Vagina (tissue), 2 donors: ENCODE measurements at places on chromosomes 5 and 9. TPM values are rescaled to one million over a fixed set of nuclear protein-coding genes. Genes with fewer than 3 reads are reported as not detected.

Gene CTXN3
- total RNA-seq = not detected

Gene PCDHB3
- 2.0 TPM for total RNA-seq

Gene LHX6
- total RNA-seq = 8.1 TPM

Gene PCDHGA12
- 10.6 TPM for total RNA-seq

Gene RNF180
- 14.0 TPM for total RNA-seq

Gene FIBCD1
- not detected for total RNA-seq

Gene C9orf43
- total RNA-seq = not detected

Gene OTP
- not detected for total RNA-seq

Gene NOP16
- 48.6 TPM for total RNA-seq

Gene TAF11L5
- not detected for total RNA-seq

Gene TRPM3
- 0.25 TPM for total RNA-seq

Gene MZB1
- not detected for total RNA-seq

Gene NSG2
- total RNA-seq = 7.1 TPM

Gene LCP2
- total RNA-seq = 25.5 TPM

Gene PDGFRB
- 173 TPM for total RNA-seq

Gene PTPN3
- 15.5 TPM for total RNA-seq

Gene AFAP1L1
- 14.7 TPM for total RNA-seq

DNA sequence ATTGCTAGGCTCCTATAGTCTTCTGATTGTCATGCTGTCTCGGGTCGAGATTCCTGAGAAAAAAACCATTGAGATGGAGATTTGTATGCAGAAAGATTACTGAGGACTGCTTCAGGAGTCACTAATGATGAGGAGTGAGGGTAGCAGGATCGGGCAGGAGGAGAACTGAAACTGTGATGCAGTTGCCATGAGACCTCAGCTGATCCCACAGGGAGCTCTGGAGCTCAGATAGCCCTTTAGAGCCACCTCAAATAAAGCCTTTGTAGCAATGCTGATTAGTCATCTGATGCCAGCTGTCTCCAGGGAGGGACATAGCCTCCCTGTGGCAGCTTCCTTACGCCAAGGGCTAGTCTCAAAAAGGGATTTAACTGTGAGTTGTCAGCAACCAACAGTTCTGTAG, 256.9 kb downstream of the DMAC1 start:
- H3K4me3 ChIP-seq = no peak overlapping the region
- no peak overlapping the region for H3K27ac ChIP-seq
- no peaks in the 10 kb centered on the region for H3K36me3 ChIP-seq
- no peaks in the 10 kb centered on the region for H3K27me3 ChIP-seq
- H3K4me1 ChIP-seq = no peaks in the 10 kb centered on the region
- DNase-seq = no peak

DNA sequence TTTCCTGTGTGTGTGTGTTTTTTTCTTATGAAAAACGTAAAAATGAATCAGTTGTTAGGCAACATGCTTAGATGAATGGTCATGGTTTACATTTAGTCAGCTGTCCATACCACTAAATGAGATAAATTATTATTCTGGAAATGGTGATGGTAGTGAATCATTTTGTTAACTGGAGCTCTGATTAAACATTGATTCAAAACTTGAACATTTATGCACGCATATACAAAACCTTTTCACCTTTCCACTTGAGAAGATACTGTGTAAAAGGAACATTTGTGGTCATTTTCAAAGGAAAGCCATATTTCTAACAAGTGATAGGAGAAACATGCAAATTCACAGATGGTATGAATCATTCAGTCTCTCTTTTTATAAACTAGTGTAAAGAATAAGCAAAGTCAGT, 162.0 kb downstream of the SLC25A46 start:
- no peaks in the 10 kb centered on the region for H3K27me3 ChIP-seq
- H3K27ac ChIP-seq = no peak overlapping the region
- DNase-seq = no peak
- H3K36me3 ChIP-seq = no peaks in the 10 kb centered on the region

GRCh38 chr9:124273427-124274160, 15.8 kb downstream of the NEK6 start:
- no peaks in the 10 kb centered on the region for H3K27me3 ChIP-seq
- peaks cover 73% of the 10 kb centered on the region for H3K4me1 ChIP-seq
- H3K4me3 ChIP-seq = no peak overlapping the region
- peak overlapping the region; percentile 65 for H3K27ac ChIP-seq

- H3K27ac ChIP-seq = no peak overlapping the region
- no peak for DNase-seq
- H3K36me3 ChIP-seq = no peaks in the 10 kb centered on the region
- no peak overlapping the region for H3K4me3 ChIP-seq
- no peaks in the 10 kb centered on the region for H3K4me1 ChIP-seq
Observed at GRCh38 chr5:13201022-13201421, 743.5 kb downstream of the DNAH5 start.

GRCh38 chr5:53890490-53890889, 330.1 kb downstream of the NDUFS4 start:
- no peaks in the 10 kb centered on the region for H3K27me3 ChIP-seq
- DNase-seq = no peak
- no peaks in the 10 kb centered on the region for H3K4me1 ChIP-seq

GRCh38 chr5:30131-30530, 61.8 kb upstream of the PLEKHG4B start:
- no peak overlapping the region for H3K27ac ChIP-seq
- no peak for DNase-seq
- H3K27me3 ChIP-seq = no peaks in the 10 kb centered on the region
- no peaks in the 10 kb centered on the region for H3K36me3 ChIP-seq

DNA sequence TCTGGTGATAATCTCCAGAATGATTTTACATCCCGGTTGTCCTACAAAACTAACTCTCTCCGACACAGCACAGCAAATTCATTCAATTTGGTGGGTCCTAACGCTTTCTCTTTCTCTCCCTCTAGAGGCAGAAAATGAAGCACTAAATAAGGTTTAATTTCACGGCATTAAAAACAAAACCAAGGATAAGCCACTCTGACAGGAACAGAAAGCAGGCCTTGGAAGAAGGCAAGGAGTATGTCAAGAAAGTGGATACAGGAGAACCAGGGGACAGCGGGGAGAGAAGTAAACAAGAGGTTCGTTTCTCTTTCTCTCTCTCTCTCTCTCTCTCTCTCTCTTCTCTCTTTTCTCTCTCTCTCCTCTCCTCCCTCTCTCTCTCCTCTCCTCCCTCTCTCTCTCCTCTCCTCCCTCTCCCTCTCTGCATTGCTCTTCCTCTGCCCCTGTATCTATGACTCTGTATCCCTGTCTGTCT, 49.8 kb downstream of the EBF1 start:
- DNase-seq = no peak
- no peak overlapping the region for H3K4me3 ChIP-seq
- H3K36me3 ChIP-seq = no peaks in the 10 kb centered on the region
- H3K27me3 ChIP-seq = no peaks in the 10 kb centered on the region
- H3K27ac ChIP-seq = peak overlapping the region; percentile 75
- peaks cover 19% of the 10 kb centered on the region for H3K4me1 ChIP-seq

DNA sequence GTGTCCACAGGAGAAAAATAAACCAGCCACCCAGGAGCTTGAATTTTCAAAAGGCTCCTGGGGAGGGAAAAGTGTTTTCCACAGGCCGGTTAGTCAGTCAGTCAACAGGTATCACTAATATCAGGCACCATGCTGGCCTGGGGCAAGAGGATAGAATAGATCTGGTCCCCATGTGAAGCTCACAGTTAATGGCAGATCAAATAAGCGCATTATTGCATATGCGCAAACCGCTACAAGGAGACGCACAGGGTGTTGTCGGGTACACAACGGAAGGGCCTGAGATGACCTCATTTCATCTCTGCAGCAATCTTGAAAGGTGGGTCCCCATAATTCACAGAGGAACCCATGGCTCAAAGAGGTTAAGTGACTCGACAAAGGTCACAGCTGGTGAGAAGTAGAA, 260.7 kb downstream of the CRB2 start:
- no peaks in the 10 kb centered on the region for H3K36me3 ChIP-seq
- no peak overlapping the region for H3K4me3 ChIP-seq
- no peaks in the 10 kb centered on the region for H3K4me1 ChIP-seq
- H3K27me3 ChIP-seq = no peaks in the 10 kb centered on the region

- H3K36me3 ChIP-seq = no peaks in the 10 kb centered on the region
- no peak for DNase-seq
- H3K27ac ChIP-seq = no peak overlapping the region
- no peaks in the 10 kb centered on the region for H3K27me3 ChIP-seq
Observed at GRCh38 chr5:42121401-42121800, 196.3 kb downstream of the FBXO4 start.

DNA sequence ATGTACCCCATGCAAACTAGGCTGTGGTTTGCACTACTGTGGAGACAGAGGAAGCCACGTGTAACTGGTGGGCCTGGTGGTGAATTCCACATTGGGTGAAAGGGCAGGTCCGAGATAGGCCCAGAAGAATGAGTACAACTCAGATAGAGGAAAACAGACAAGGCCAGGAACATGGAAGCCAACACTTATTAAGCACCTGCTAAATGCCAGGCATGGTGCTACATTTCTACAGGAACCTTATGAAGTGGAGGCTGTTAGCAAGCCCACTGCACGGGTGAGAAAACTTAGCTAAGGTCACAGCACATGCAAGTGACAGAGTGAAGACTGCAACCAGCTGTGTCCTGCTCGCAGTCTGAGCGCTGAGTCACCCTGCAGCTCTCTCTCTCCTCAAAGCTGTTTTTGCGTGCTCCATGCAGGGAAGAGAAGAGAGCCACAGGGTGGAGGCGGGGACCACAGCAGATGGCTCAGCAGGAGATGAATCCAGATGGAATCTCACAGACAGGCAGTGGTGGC, 65.5 kb upstream of the SPTLC1 start:
- H3K4me1 ChIP-seq = no peaks in the 10 kb centered on the region
- H3K36me3 ChIP-seq = no peaks in the 10 kb centered on the region
- no peaks in the 10 kb centered on the region for H3K27me3 ChIP-seq
- no peak overlapping the region for H3K27ac ChIP-seq
- no peak for DNase-seq

GRCh38 chr9:100730086-100730485, 152.2 kb downstream of the CAVIN4 start:
- H3K4me3 ChIP-seq = no peak overlapping the region
- no peaks in the 10 kb centered on the region for H3K27me3 ChIP-seq
- no peak for DNase-seq
- H3K27ac ChIP-seq = no peak overlapping the region

GRCh38 chr5:53003144-53003543, 14.0 kb downstream of the ITGA2 start:
- DNase-seq = no peak
- H3K4me1 ChIP-seq = no peaks in the 10 kb centered on the region
- H3K27ac ChIP-seq = no peak overlapping the region
- H3K36me3 ChIP-seq = no peaks in the 10 kb centered on the region

- peaks cover 34% of the 10 kb centered on the region for H3K4me1 ChIP-seq
- peak overlapping the region; percentile 80 for H3K27ac ChIP-seq
- no peak overlapping the region for H3K4me3 ChIP-seq
- H3K36me3 ChIP-seq = no peaks in the 10 kb centered on the region
- no peaks in the 10 kb centered on the region for H3K27me3 ChIP-seq
Observed at GRCh38 chr9:114372921-114373448, 14.8 kb downstream of the AKNA start.

DNA sequence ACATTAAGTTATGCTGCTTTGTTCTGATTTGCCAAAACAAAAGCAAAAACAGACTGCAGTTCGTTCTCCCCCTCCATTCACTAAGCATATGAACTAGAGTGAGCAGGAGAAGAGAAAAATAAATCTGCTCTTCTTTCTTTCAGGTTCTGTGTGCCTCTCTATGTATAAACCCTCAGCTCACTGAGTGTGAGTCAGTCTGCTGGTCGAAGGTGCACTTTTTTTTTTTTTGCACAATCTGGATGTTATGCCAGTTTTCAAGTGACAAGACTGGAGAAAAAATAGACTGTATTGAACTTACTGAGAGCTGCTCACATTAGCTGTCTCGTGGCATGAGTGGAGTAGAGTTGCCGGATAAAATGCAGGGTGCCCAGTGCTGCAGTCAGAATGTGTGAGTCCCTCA, 244.6 kb upstream of the ATP10B start:
- no peaks in the 10 kb centered on the region for H3K36me3 ChIP-seq
- no peaks in the 10 kb centered on the region for H3K27me3 ChIP-seq
- H3K4me3 ChIP-seq = no peak overlapping the region
- DNase-seq = no peak

DNA sequence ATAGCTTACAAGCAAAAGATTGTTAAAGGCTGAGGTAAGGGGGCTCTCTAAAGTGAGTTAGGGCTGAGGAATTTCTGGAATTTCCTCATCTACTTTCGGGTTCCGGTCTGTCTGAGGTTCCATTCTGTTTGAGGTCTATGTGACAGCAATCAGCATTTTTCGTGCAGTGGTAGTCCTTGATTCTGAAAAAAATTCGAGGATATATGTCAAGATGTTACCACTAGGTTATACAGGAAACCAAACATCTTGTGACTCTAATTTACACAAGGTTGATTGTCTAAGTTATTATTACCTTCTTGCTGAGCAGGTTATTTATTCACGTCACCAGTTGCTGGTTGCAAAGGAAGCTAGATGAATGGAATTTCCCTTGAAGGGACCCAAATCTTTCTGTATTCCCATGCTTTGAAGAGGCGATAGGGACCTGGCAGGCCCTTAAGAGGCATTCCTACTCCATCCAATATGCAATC, 35.2 kb downstream of the RLN2 start:
- no peak for DNase-seq
- H3K27ac ChIP-seq = no peak overlapping the region
- no peaks in the 10 kb centered on the region for H3K4me1 ChIP-seq
- H3K27me3 ChIP-seq = no peaks in the 10 kb centered on the region

DNA sequence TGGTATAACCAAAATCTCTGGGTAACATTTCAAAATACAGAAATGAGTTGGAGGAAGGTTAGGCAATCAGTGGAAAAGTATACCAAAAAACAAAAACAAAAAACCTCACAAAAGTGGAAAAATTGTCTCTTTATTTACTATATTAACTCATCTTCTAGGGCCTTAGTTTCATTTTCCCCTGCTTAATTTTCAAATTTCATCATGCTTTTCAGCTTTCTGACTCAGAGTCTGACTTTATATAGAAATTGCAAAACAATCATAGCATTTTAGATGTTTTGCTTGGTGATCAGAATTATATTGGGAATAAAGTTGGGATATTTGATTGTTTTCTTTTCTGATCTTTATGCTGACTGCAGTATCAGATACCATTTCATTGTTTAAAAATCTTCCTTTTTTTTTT, 257.0 kb upstream of the PRR16 start:
- no peaks in the 10 kb centered on the region for H3K36me3 ChIP-seq
- no peak overlapping the region for H3K4me3 ChIP-seq
- no peaks in the 10 kb centered on the region for H3K27me3 ChIP-seq
- H3K4me1 ChIP-seq = no peaks in the 10 kb centered on the region

- H3K4me1 ChIP-seq = peaks cover 24% of the 10 kb centered on the region
- H3K36me3 ChIP-seq = no peaks in the 10 kb centered on the region
- H3K27ac ChIP-seq = no peak overlapping the region
- H3K4me3 ChIP-seq = no peak overlapping the region
- H3K27me3 ChIP-seq = no peaks in the 10 kb centered on the region
Observed at GRCh38 chr5:154046486-154046885, 7.7 kb downstream of the MFAP3 start.
